ENCODE measurements at places on chromosomes 6 and 20. TPM values are rescaled to one million over a fixed set of nuclear protein-coding genes. Genes with fewer than 3 reads are reported as not detected.
A peak's percentile ranks its signal among the peaks of the same experiment; 100 is the strongest.

MRPS10 gene
- total RNA-seq, result 51.7 TPM

- H3K27ac ChIP-seq, result no peak overlapping the region
- H3K36me3 ChIP-seq, result no peaks in the 10 kb centered on the region
- DNase-seq, result no peak
- no peaks in the 10 kb centered on the region for H3K27me3 ChIP-seq
- no peak overlapping the region for H3K4me3 ChIP-seq
- H3K4me1 ChIP-seq, result no peaks in the 10 kb centered on the region
Measured at GRCh38 chr6:71228461-71229041, 60.1 kb upstream of the OGFRL1 start.

DNA sequence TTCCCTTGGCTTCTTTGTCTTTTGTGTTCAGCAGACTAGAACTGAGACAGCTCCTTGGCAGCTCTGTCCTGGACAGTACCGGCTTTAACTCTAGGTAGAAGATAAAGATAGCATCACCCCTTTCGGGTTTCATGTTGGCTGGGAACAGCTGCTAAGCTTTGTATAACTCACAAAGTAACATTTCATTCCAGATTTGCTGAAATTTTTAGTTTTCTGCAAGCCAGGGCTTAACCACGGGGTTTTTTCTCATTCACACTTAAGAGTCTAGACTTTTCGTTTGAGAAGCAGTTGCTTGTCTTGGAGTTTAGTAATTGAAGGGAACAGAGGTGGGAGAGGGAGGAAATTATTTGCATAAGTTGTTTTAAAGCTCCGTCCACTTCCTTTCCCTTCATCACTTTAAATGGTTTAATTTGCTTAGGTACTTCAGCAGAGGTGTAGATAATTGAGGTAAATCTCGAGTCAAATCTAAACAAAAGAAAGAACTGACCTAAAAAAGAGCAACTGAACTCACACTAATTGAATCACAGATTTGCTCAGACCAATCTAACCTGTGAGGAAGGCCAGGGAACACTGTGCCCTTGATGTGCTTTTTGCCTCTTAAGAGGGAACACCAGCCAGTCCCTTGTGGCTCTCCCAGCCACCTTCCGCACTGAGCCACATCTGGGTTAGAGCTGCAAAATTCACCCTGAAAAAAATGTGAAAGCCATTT is 48.3 kb downstream of the RREB1 start:
- H3K27ac ChIP-seq, result peak overlapping the region; percentile 71
- H3K4me1 ChIP-seq, result peaks cover 74% of the 10 kb centered on the region
- no peaks in the 10 kb centered on the region for H3K36me3 ChIP-seq
- no peak overlapping the region for H3K4me3 ChIP-seq
- no peaks in the 10 kb centered on the region for H3K27me3 ChIP-seq

DNA sequence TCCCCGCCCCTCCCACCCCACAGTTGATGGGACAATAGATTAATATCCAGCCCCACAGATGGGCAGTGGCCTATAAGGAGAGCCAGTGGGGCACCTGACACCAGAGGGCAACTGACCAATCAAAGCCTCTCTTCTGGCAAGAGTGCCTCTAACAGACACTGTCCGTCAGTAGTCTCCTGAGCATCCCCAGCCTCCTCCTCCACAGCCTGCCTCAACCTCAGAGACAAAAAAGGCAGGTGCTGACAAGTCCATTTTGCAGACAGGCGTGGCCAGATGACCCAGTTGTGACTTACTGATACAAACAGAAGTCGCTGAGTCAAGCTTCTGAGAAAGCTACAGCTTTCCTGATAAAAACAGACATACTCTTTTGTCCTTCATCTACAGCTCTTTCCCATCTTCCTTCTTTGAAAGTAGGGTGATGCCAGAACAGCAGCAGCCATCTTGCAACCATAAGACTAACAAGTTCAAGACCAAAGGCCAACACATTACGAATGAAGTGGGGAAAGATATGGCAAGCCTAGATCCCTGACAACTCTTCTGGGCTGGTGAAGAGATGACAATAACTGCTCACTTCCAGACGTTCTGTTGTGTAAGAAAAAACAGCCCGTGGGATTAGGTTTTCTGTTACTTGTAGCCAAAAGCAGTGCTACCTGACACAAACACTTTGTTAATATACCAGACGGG is 12.3 kb downstream of the PPIL1 start:
- H3K4me3 ChIP-seq, result no peak overlapping the region
- H3K4me1 ChIP-seq, result no peaks in the 10 kb centered on the region
- no peaks in the 10 kb centered on the region for H3K27me3 ChIP-seq
- no peak overlapping the region for H3K27ac ChIP-seq

DNA sequence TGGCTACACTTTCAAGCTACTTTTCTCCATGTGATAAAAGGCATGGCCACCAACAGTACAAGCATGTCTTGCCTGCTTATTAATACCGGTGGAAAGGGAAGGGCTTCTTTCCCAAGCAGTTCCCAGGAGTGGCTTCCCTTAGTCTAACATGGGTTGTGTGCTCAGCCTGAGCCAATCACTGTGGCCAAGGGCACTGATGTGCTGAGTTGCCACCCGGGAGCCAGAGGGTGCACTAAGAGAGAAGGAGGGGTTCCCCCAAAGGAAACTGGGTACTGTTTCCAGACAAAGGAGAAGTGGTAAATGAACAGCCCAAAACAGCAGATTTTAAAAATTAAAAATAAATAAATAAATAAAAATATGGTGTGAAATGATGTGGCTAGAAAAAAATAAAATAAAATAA is 68.5 kb downstream of the BANF2 start:
- no peaks in the 10 kb centered on the region for H3K27me3 ChIP-seq
- no peaks in the 10 kb centered on the region for H3K36me3 ChIP-seq
- DNase-seq, result no peak
- no peak overlapping the region for H3K27ac ChIP-seq
- no peak overlapping the region for H3K4me3 ChIP-seq

GRCh38 chr6:169783401-169783800 is 32.0 kb downstream of the ERMARD start:
- DNase-seq, result no peak
- no peaks in the 10 kb centered on the region for H3K36me3 ChIP-seq
- H3K27me3 ChIP-seq, result no peaks in the 10 kb centered on the region
- H3K4me3 ChIP-seq, result no peak overlapping the region
- no peak overlapping the region for H3K27ac ChIP-seq

GRCh38 chr6:170132561-170132991 is 158.3 kb downstream of the DLL1 start:
- peaks cover 15% of the 10 kb centered on the region for H3K4me1 ChIP-seq
- no peak overlapping the region for H3K4me3 ChIP-seq
- no peaks in the 10 kb centered on the region for H3K36me3 ChIP-seq
- no peak for DNase-seq
- H3K27ac ChIP-seq, result no peak overlapping the region
- no peaks in the 10 kb centered on the region for H3K27me3 ChIP-seq

GRCh38 chr6:81126150-81126549 is 626.3 kb downstream of the TENT5A start:
- no peak for DNase-seq
- H3K27me3 ChIP-seq, result no peaks in the 10 kb centered on the region
- no peak overlapping the region for H3K27ac ChIP-seq
- no peak overlapping the region for H3K4me3 ChIP-seq
- H3K36me3 ChIP-seq, result no peaks in the 10 kb centered on the region
- H3K4me1 ChIP-seq, result no peaks in the 10 kb centered on the region

DNA sequence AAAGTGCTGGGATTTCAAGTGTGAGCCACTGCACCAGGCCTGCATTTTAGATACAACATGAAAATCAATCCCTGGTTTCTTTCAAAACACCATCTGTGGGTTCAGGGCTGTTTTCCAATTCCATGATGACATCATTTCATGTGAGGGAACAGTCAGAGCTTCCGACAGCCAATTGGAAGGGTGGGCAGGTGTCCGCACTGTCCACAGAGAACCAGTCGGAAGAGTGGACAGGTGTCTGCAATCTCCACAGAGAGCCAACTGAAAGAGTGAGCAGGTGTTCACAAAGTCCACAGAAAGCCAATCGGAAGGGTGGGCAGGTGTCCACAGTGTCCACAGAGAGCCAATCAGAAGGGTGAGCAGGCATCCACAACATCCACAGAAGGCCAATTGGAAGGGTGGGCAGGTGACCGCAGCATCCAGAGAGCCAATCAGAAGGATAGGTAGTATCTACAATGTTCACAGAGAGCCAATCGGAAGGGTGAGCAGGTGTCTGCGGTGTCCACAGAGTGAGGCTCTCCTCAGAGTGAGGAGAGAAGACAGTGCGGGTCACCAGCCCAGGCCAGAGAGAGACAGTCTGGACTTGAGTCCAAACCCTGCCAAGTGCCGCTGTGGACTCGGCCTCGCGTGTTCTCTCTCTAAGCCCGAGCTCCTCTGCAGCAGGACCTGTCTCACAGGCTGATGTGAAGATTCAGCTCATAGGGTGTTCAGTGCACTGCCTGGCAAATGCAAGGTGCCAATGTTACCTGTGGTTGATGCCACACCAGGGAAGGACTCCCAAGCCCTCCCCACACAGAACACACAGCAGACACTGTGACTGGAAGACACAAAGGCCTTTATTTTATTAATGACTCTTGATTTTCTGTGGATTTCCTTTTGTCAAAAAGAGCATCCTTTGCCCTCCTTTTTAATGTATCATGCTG is 57.3 kb downstream of the DLL1 start:
- H3K36me3 ChIP-seq, result no peaks in the 10 kb centered on the region
- H3K27me3 ChIP-seq, result no peaks in the 10 kb centered on the region
- no peak for DNase-seq
- H3K27ac ChIP-seq, result no peak overlapping the region
- H3K4me1 ChIP-seq, result peaks cover 22% of the 10 kb centered on the region
- no peak overlapping the region for H3K4me3 ChIP-seq

- no peak overlapping the region for H3K27ac ChIP-seq
- H3K27me3 ChIP-seq, result no peaks in the 10 kb centered on the region
- no peak for DNase-seq
- H3K4me1 ChIP-seq, result no peaks in the 10 kb centered on the region
Measured at GRCh38 chr6:63685446-63686379, 50.1 kb downstream of the PHF3 start.

GRCh38 chr6:147226163-147226724 is 22.0 kb downstream of the STXBP5 start:
- no peaks in the 10 kb centered on the region for H3K27me3 ChIP-seq
- H3K4me3 ChIP-seq, result no peak overlapping the region

GRCh38 chr6:158972241-158973233 is 27.5 kb downstream of the RSPH3 start:
- no peak for DNase-seq
- peaks cover 30% of the 10 kb centered on the region for H3K36me3 ChIP-seq
- H3K27ac ChIP-seq, result no peak overlapping the region
- no peaks in the 10 kb centered on the region for H3K27me3 ChIP-seq
- no peaks in the 10 kb centered on the region for H3K4me1 ChIP-seq
- H3K4me3 ChIP-seq, result no peak overlapping the region

DNA sequence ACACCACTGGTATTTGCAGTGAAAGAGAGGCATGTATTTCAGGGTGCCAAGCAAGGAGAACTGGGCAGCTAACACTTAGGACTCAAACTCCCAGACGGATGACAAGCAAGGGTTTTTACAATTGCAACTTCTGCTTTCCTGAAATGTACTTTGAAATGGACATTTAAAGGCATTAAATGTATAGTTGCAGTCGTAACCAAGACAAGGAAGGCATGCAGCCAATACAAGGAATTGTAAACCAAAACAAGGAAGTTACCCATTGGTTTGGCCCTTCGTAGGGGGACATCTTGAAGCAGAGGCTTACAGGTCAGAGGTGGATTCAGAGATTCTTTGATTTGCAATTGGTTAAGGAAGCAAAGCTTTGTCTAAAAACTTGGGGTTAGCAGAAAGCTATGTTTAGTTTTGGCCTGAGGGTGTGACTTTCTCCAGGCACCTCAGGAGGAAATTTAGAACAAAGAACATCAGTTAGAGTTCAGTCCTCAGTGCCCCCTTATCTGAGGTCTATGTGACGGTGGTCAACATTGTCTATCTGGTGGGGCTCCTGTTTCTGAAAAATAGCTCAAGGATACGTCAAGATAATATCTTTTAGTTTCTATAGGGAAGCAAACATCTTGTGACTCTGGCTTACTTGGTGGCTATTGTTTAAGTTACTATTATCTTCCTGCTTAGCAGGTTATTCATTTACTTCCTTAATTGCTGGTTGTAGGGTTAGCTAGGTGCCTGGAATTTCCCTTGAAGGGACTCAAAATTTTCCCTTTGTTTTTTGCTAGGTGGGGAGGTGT is 266.0 kb downstream of the CD83 start:
- no peak overlapping the region for H3K27ac ChIP-seq
- DNase-seq, result no peak
- H3K4me3 ChIP-seq, result no peak overlapping the region
- H3K4me1 ChIP-seq, result no peaks in the 10 kb centered on the region
